ENCODE measurements at places on chromosomes 12 and 14.

GRCh38 chr12:100612606-100613005, 39.1 kb downstream of the GAS2L3 start:
- DNase-seq: no peak

DNA sequence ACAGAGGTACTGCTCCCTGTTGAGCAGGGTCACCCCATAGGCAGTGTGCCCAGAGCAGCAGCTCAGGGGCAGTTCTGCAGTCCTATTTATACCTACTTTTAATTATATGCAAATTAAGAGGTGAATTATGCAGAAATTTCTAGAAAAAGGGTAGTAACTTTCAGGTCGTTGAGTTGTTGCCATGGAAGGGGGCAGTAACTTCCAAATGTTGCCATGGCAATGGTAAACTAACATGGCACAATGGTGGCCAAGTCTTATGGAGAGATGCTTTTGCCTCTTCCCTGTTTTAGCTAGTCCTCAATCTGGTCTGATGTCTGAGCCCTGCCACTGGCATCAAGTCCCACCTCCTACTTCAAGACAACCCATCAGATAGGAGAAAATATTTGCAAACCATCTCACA, 30.4 kb upstream of the P2RX7 start:
- no peak for DNase-seq

GRCh38 chr12:15677726-15678201, 111.4 kb downstream of the EPS8 start:
- no peak for DNase-seq

DNA sequence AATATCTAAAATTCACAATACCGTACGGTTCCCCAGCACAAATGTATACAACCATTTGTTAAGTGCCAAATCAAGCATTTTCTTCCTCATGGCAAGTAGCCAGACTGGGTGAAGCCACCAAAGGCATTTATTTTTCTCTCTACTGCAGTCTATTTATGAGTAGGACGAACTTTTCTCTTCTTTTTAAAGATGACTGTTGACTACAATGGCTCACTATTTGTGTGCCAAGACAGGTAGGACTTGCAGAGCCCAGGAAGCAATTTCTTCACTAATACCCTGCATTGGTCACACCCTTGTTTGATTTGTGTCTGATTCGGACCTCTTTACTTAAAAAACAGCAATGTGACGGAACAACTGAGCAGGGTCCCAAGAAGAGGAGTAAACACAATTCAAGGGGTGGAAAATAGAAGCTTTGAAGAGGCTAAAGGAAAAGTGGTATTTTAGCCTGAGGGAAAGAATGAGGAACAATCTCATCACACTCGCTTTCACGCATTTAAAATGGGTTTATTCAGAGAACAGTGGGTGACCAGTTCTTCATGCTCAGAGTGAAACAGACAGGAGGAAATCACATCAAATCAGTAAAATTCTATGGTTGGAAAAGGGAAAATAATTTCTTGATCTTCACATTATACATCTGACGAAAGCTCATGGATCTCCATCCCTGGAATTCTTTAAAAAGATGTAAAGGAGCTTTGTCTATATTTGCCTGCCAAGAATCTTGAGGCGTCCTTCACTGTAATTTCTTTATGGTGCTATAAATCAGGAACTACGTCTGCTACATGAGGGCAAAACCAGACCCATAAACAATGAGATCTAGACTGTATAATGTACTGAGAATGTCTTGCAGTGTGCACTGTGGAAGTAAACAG, 183.8 kb downstream of the PPM1H start:
- DNase-seq: no peak

DNA sequence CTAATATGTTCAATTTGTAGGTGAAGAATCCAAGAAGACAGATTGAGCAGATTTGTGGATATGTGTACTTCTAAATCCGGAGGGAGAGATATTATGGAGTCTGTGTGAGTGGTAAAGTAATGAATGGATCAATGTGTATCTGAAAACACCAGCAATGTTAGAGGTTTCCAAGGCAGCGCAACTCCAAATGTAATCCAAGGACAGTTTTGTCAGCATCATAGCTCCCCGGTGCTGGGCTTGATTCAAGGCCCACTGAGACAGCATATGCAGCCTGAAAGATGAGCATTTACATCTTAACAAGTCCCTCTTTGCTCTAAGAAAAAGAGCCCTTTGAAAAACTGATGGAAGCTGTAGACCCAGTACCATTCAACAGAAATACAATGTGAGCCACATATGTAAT, 38.3 kb upstream of the FRMD6 start:
- DNase-seq: no peak

DNA sequence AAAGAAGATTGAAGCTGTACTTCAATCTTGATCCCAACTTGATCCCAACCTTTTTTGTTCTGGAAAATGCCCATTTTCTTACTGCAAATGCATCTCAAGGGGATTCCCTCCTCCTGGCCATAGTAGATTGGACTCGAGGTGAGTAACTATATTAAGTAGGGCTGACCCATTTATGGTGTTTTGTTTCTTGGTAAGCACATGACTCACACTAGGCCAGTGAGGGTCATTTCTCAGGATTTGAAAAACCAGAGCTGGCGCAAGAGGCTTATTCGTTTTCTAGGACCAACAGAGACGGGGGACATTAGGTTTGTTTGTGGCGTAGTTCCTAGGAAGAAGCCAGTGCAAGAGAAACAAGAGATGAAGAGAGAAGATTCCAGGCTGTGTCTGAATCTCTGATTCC, 51.4 kb downstream of the MRPL42 start:
- DNase-seq: no peak

DNA sequence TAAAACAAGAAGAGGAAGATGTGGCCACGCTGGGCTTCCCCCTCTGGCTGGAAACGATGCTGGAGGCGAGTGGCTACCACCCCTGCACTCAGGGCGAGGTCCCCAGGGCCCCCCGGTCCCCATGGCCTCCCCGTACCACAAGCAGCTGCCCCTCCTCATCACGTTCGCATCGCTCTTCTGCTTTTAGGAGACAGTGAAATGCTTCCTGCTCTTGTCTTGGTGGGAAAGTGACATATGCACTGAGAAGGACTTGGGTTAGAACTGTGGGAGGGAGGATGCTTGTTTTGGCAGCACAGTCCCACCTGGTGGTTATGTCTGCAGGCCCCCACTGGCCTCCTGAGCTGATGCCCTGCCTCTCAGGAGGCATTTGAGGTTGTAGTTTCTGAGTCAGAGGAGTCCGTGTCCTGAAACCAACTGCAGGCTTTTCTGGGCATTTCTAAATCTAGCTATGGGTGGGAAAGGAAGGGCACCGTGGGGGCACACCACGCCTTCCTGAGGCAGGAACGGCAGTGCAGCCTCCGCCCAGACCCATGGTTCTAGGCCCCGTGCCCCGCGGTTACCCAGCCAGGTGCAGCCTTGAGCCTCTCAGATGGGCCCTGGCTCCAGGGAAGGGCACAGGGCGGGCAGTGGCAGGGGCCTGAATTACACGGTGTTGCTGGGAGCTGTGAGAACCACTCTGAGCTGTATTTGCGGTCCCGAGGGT, 139.3 kb downstream of the ADGRD1 start:
- no peak for DNase-seq

- no peak for DNase-seq
Measured at GRCh38 chr14:104937694-104938365, 13.2 kb downstream of the PLD4 start.

- DNase-seq: no peak
Measured at GRCh38 chr12:53045696-53046045, 4.2 kb upstream of the TNS2 start.

- DNase-seq: no peak
Measured at GRCh38 chr14:65357689-65358088, 54.8 kb upstream of the FUT8 start.

DNA sequence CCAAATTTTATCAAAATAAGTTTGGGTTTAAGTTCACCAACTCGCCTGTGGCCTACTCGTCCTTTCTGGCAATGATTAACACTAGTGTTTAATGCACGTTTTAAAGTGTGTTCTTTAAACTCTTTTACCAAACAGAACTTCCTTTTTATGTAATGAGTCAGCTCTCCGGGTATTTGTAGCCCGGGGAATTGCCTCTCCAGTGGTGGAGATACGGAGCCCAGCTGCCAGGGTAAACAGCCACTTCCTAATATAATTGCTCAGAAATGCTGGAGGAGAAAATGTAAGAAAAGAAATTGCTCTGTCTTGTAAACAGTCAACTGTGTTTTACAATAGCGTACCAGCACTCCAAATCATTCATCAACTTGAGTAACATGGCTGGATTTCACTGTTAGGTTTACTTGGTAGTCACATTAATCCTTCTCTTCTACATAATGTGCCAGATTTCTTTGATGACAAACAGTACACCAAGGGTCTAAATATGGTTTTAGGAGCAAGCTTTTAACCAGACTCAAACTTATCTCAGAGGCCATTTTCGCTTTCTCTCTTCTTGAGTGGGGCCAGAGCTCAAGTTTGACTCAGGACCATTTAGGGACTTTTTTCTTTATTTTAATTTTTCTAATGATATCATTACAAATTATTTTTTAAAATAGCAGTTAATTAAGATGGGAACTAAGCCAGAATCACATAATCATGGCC, 101.2 kb upstream of the SLC38A2 start:
- DNase-seq: no peak

DNA sequence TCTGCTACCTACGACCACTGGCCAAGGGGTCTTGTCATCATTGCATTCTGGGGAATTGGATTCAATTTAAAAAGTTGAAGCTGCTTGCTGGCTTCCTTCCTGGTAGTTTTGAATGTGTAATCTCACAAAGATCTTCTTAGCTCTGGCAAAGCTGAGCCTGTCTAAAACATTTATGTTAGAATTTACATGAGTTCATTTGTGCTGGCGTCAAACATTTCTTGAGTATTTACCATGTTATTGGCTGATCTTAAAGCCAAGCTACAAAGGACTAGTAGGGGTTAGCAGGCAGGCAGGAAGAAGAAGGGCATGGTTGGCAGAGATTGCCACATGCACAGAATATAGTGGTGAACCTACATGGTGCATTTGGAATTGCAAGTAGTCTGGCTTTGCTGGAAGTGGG, 444.8 kb downstream of the DIO2 start:
- DNase-seq: no peak

DNA sequence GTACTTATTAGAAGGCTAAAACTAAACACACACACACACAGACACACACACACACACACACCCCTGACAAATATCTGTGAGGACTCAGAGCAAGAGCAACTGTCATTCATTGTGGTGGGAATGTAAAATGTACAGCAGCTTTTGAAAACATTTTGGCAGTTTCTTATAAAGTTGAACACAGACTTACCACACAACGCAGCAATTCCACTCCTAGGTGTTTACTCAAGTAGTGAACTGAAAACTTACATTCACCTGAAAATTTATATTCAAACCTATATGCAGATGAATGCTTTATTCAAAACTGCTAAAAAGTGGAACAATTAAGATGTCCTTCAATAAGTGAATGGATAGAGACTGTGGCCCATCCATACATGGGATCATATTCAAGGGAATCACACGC, 18.6 kb downstream of the ZNF605 start:
- DNase-seq: no peak

GRCh38 chr12:11677752-11678151, 28.3 kb downstream of the ETV6 start:
- DNase-seq: no peak

DNA sequence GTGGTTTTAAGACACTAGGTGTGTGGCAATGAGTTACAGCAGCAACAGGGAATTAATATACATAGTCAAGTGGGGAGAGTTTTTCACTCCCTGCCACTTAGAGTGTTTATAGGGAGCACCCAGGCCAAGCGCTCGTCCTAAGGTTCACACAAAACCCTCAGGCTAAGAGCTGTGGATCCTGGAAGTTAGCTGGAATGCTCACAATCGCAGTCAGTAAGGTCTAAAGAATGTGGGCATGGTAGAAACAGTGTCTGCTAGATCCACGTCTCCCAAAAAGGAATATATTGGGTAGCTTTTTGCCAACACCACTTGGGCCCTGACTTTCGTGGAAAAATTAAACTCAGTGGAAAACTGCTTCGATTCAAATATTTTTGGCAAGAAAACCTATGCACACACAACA, 36.6 kb downstream of the STAB2 start:
- no peak for DNase-seq

- no peak for DNase-seq
Measured at GRCh38 chr12:14976658-14977057, 3.8 kb downstream of the PDE6H start.

GRCh38 chr12:103875666-103876065, 34.6 kb upstream of the NT5DC3 start:
- no peak for DNase-seq

DNA sequence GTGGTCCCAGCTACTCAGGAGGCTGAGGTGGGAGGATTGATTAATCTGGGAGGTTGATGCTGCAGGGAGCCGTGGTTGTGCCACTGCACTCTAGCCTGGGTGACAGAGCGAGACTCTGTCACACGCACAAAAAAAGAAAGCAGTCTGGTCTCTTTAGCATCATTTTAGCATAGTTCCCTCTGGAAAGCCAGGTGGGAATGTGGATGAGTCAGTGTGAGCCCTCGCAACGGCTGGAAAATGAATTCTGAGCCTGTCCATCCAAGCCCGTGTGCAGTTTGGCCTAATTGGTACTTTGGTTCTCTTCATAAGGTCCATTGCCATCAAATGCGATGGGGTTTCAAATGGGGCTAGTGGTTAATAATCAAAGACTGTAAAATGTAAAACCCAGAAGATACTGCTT, 2.4 kb downstream of the MYL2 start:
- DNase-seq: no peak

GRCh38 chr14:65791191-65791981, 378.9 kb downstream of the FUT8 start:
- DNase-seq: no peak

- DNase-seq: no peak
Measured at GRCh38 chr12:104467346-104467837, 10.6 kb downstream of the CHST11 start.

GRCh38 chr12:31664038-31664437, 4.5 kb downstream of the ETFBKMT start:
- DNase-seq: no peak

- no peak for DNase-seq
Measured at GRCh38 chr12:62190689-62191490, 69.3 kb upstream of the USP15 start.

GRCh38 chr12:42485823-42486222, 103.7 kb downstream of the PRICKLE1 start:
- no peak for DNase-seq

GRCh38 chr12:82089369-82090121, 268.6 kb downstream of the CCDC59 start:
- DNase-seq: no peak

GRCh38 chr14:69355607-69356281, 42.4 kb downstream of the ERH start:
- DNase-seq: no peak

GRCh38 chr12:57044468-57044867, 5.5 kb downstream of the MYO1A start:
- no peak for DNase-seq
